Activated naive CD8-positive, alpha-beta T cell treated with anti-CD3 and anti-CD28 coated beads, Interleukin-2, amount 10 ng/mL, durations not matched to agents 7 days and 5 days (primary cell): ENCODE measurements at places on chromosomes 12 and 14. TPM values are rescaled to one million over a fixed set of nuclear protein-coding genes. Genes with fewer than 3 reads are reported as not detected.

The CCT2 gene
- 141 TPM for total RNA-seq

The NINJ2 gene
- total RNA-seq, result 7.8 TPM

The C14orf39 gene
- total RNA-seq, result not detected

The VCPKMT gene
- total RNA-seq, result 12.9 TPM

The FOXM1 gene
- 73.9 TPM for total RNA-seq

The HOXC13 gene
- total RNA-seq, result not detected

The TGM1 gene
- total RNA-seq, result 5.8 TPM

The SLC6A15 gene
- not detected for total RNA-seq

The NKX2-1 gene
- not detected for total RNA-seq

The GPX2 gene
- total RNA-seq, result not detected

GRCh38 chr12:132167611-132168310 lies 23.5 kb downstream of the NOC4L start:
- DNase-seq, result no peak

DNA sequence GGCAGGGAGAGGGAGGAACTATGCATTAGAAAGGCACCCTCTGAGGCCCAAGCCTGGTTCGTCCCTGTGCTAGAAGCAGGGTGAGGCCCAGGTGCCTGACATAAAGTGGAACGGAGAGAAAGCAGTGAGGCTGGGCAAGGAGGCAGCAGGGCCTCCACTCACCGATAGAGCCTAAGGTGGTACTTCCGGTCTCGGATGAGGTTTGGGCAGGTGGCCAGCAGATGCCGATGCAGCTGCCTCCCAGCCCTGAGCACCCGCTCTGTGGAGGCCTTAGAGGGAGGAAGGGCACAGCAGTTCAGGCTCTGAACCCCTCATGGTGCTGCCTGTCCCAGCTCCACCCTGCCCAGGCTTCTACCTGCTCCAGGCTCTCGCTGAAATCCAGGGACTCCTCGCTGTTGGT lies 7.1 kb downstream of the RAPGEF3 start:
- DNase-seq, result no peak

GRCh38 chr12:31008241-31008761 lies 65.4 kb upstream of the DDX11 start:
- no peak for DNase-seq

DNA sequence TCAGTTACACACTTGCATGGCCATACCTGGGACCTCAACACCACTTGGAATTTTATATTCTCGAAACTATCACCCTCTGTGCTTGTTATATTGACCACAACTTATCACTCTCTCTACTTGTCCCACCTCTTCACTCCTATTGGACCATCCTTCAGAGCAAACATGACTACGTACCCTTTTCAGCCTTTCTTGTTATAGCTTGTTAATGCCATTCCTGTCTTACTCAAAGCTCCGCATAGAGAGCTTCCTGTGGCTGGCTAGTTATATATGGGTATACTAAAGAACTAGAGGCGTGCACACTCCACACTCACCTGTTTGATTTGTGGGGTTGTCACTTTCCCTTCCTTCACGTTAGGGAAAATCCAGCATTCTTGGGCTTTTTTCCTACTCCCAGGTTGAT lies 26.3 kb upstream of the FRS2 start:
- no peak for DNase-seq

DNA sequence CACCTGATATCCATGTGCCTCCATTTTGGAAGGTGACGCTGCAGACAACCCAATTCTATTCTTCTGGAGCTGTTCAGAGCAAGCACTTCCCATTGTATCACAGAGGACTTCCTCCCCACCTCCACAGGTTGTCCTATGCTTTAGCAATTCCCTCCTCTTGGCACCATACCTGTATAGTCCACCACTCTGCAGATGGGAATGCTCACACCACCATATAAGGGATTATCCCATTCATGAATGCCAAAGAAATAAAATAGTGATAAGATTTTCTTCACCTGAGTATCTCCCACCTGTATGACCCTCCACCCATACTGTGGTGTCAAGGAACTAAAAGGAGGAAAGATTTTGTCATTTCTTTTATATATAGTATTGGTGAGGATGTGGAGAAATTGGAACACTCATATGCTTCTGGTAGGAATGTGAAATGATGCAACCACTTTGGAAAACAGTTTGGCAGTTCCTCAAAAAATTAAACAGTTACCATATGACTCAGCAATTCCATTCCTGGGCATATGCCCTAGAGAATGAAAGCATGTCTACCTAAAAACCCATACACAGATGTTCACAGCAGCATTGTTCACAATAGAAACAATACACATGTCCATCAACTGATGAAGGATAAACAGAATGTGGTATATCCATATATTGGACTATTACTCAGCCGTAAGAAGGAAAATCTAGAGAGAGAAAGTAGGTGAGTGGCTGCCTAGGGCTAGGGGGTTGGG lies 75.2 kb downstream of the FIGNL2 start:
- DNase-seq, result no peak

- no peak for DNase-seq
Observed at GRCh38 chr14:63361790-63362189, 43.1 kb upstream of the GPHB5 start.

- no peak for DNase-seq
Observed at GRCh38 chr14:33393231-33393894, 454.7 kb downstream of the NPAS3 start.

DNA sequence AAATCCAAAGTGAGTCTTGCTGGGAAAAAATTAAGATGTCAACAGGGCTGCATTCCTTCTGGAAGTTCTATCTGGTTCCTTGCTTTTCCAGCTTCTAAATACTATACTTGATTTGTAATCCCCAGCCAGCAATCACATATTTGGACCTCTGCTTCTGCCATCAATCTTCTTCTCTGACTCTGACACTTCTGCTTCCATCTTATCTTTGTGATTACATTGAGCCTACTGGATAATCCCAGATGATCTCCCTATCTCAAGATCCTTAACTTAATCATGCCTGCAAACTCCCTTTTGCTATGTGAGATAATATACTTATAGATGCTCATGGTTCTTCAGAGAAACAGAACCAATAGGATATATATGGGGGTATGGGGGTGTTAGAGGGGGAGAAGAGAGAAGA lies 49.9 kb upstream of the ZDHHC17 start:
- no peak for DNase-seq

DNA sequence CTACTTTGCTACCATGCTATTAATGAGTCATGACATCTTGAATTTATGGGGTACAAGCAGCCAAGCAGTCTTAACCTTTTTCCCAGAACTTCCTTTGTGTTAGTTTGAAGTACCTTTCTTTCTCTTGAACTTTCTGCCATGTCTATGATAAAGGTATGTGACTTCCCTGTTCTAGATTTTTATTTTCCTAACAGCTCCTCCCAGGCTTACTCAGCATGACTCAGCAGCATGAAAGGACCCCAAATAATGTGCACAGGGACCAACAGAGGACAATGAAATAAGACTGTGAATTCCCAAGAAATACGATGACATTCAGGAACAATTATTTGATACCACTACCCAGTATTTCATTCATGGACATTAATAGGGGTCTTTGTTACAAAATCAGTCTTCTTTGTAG lies 60.0 kb downstream of the TTC6 start:
- no peak for DNase-seq

- DNase-seq, result no peak
Observed at GRCh38 chr12:20472102-20472782, 103.9 kb downstream of the PDE3A start.

DNA sequence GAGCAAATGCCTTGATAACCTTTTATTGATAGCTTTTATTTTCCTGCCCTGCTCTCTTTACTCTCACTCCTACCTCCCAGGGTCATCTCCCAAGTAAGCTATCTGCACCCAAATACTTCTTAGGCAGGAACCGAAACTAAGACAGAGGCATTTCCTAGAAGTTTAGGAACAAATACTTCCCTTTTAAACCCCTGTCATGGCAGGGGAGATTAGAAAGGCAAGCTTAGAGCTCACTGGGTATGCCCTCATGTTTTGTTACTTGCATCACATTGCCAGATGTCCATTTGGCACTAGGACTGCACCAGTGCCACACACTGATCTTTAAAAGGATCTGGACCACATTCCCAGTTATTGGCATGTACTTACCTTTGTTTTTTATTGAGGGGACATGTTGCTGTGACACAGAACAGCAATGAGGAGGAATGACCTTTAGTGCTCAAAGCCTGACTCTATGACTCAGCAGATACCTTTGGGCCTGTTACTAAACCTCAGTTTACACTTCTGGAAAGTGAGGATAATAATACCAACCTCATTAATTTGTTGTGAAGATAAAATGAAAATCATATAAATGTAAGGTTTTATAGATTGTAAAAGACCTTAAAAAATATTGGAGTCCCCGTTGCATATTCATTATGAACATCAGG lies 40.9 kb upstream of the MBIP start:
- no peak for DNase-seq

DNA sequence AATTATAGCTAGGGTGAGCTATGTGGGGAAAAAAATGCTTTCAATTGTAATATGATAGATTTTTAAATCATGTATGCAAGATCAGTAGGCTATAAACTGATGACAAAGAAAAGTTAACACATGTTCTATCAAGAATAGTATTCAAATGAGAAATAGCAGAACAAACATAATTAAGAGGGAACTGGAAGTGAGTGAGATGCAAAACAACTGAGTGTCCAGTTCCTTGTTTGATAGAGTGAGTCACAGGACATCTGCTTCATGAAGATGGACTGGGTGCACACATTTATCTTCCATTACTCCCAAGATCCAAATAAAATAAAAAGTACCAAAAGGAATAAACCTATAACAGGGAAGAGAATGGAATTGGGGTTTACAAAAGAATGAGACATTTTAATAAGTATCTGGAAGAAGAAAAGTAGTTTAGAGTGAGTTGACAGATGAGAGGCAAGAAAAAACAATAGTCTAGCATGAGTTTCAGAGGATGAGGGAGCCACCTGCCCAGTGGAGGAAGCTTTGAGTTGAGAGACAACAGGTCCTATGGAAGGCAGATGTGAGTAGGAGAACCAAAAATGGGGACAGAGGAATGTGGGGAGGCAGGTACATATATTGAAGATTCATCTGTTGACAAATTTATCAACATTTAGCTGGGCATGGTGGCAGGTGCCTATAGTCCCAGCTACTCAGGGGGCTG lies 178.1 kb upstream of the ARHGAP5 start:
- DNase-seq, result no peak

- no peak for DNase-seq
Observed at GRCh38 chr14:73861073-73861472, 9.4 kb downstream of the PTGR2 start.

DNA sequence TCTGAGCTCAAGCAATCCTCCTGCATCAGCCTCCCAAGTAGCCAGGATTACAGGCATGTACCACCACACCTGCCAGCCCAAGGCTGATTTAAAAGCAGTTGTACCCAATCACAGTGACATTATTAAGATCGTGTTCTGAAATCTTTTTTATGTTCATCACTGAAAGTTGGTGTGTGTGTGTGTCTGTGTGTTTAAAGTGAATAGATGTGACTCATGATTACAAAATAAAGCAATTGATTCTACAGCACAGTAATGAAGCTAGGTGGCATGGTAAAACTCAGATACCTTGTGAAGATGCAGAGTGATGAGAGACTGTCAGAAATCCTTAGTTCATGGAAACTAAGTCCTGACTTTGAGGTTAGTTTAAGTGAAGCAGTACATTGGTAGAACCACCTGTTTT lies 74.2 kb upstream of the ATP2B1 start:
- no peak for DNase-seq

DNA sequence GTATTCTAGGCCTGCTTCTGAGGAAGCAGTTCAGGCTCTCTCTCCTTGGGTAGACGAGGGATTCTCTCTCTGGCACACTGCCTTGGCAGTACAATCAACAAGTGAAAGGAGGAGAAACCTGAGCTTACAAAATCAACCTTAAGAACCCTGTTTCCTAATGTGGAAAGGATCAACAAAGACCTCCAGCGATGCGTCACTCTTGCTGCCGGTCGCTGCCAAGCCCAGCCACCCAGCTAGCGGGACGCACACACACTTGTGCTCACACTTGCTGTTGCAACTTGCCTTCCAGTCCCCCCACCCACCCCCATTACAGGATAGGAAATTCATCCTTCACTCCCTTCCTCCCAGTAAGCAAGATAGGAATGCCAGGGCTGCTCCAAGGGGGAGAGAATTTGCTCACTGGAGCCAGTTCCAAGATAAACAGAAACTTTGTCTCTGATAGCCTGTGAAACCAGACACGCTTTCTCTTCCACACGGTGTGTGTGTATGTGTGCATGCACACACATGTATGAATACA lies 144.3 kb downstream of the BCL11B start:
- DNase-seq, result no peak

- no peak for DNase-seq
Observed at GRCh38 chr14:70828188-70828587, 18.9 kb upstream of the MAP3K9 start.
